ENCODE measurements at places on chromosomes 12 and 14.

DNA sequence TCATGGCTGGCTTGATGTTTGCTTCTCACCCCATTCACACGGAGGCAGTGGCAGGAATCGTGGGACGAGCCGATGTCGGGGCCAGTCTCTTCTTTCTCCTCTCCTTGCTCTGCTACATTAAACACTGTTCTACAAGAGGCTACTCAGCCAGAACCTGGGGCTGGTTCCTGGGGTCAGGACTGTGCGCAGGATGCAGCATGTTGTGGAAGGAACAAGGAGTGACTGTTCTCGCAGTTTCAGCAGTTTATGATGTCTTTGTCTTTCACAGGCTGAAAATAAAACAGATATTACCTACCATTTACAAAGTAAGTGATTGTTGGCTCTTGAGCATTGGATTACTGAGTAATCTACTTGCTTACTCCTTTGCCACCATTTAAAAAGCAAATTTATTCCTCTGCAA, 170.6 kb downstream of the TMTC2 start:
- no peak for DNase-seq

DNA sequence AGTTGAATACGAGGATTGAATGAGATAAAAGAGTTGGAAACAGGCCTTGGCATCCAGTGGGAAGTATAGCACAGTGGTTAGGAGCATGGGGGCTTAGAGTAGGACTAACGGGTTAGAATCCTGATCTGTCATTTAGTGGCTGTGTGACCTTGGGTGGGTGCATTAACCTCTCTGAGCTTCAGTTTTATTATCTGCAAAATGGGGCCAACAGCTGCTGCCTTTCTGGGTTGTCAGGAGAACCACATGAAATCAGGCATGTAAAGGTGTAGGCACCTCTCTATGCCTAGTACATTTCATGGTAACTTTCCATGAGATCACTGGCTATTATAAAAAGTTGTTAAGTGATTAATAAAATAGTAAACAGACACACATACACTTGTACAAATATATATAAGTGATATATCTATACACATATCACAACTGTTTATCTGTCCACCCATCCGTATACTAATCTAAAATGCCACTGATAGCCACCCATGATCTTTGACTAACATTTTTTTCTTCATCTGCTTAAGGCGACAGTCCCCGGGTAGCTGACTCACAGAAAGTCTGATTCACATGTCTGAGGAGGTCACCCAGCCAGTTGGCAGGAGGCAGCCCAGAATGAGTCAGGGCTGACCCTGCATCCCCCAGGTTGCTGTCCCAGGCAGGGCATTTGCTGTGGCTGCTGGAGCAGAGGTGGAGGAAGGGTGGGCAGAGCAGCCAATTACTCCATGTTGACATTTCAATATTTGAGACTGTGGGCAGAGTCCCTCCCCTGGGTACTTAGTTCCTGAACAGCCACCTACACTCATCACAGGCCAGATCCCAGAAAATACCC, 125.6 kb upstream of the NOS1 start:
- DNase-seq: no peak

DNA sequence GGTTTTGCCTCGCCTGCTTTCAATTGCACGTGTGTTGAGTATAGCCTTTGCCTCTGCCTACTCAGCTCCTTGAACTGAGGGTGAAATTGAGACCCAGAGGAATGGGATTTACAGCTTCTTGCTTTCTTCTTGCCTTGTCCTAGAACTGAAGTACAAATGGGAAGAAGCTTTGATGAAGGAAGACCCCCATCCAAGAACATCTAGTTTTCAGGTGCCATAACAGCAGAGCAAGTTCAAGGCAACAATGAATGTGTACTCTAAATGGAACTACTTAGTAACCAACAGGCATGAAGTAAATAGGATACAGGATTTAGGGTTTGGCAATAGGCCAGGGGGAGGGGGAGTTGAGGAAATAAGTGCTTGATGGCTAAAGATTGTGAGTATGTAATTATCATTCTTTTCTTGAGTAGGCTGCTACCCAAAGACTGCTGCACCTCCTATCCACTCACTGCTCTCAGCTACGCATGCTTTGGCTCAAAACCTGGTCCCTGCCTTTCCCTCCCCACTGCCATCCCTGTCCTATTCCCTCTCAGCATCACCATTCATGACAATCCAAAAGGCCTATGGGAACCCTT, 2.1 kb downstream of the GPX2 start:
- DNase-seq: no peak

- no peak for DNase-seq
Observed at GRCh38 chr12:88187571-88187970, 45.5 kb downstream of the TMTC3 start.

GRCh38 chr12:69055706-69056105, 122.7 kb upstream of the CPM start:
- no peak for DNase-seq
